Ammon's horn (tissue), 1 donor: ENCODE measurements at places on chromosomes 12 and 14.
A peak's percentile ranks its signal among the peaks of the same experiment; 100 is the strongest.

- DNase-seq = peak; percentile 54
Observed at GRCh38 chr12:105820429-105821125, 318.2 kb downstream of the NUAK1 start.

GRCh38 chr12:10612984-10613348 lies 443 bp downstream of the MAGOHB start:
- DNase-seq = no peak

GRCh38 chr12:101010896-101011295 lies 199.1 kb downstream of the SLC5A8 start:
- DNase-seq = no peak

GRCh38 chr12:106954462-106955376 lies 988 bp upstream of the TMEM263 start:
- peak; percentile 7 for DNase-seq

GRCh38 chr12:25719505-25719904 lies 166.4 kb upstream of the LMNTD1 start:
- no peak for DNase-seq

GRCh38 chr12:115984616-115985015 lies 292.9 kb downstream of the MED13L start:
- no peak for DNase-seq

GRCh38 chr12:89977405-89978085 lies 268.9 kb upstream of the ATP2B1 start:
- no peak for DNase-seq
